Activated B cell treated with CpG ODN at 0.5 μM for 24 hours (primary cell): ENCODE measurements at places on chromosomes 16 and 17. TPM values are rescaled to one million over a fixed set of nuclear protein-coding genes. Genes with fewer than 3 reads are reported as not detected.

- peaks cover 16% of the 10 kb centered on the region for H3K4me1 ChIP-seq
- peak overlapping the region; percentile 97 for H3K4me3 ChIP-seq
- H3K27ac ChIP-seq, result peak overlapping the region; percentile 94
- peaks cover 9% of the 10 kb centered on the region for H3K27me3 ChIP-seq
- no peak for DNase-seq
- H3K36me3 ChIP-seq, result peaks cover 10% of the 10 kb centered on the region
Observed at GRCh38 chr17:7403727-7403976, 245 bp downstream of the TMEM256 start.

GRCh38 chr17:57566721-57567120, 178.4 kb downstream of the CCDC182 start:
- H3K27ac ChIP-seq, result no peak overlapping the region

DNA sequence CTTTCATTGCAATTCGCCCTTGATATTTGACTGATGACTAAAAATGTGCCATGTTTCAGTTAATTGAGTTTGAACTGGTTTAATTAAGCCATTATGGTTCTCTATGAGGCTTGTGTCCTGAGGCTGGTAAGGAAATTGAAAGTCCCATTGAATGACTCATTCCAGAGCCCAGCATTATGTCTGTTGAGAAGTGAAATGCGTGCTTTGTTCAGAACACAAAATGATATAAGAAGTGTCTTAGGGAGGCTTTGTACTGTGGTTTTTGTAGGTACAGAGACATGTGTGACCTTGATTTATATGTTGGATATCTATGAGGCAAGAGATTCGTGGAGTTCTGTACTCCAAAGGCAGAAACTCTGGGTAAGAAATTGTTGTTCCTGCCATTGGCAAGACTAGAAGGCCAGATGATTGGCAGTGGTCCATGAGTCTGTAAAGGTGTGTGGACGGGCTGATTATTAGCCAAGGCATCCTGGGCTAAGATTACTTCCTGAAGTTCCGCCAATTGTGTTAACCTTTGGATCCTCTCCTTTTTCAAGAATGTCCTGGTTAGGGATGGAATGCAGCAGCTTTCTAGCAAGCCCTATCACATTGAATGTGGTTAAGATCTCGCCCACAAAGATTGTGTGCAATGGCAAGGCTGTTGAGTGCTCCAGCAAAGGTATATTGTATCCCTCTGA, 103.7 kb downstream of the NPIPB5 start:
- no peak overlapping the region for H3K4me3 ChIP-seq
- H3K27ac ChIP-seq, result no peak overlapping the region
- no peaks in the 10 kb centered on the region for H3K36me3 ChIP-seq
- H3K4me1 ChIP-seq, result no peaks in the 10 kb centered on the region
- DNase-seq, result no peak
- peaks cover 16% of the 10 kb centered on the region for H3K27me3 ChIP-seq

Gene MYH2
- not detected in 2 replicates for total RNA-seq

Gene ATP6V0C
- total RNA-seq, result 74.9 and 91.4 TPM in 2 replicates
